NCI-H524 (cell line): ENCODE measurements at places on chromosomes 1 and 21.

- DNase-seq: no peak
These were observed 105.9 kb downstream of the KCNK1 start for GRCh38 chr1:233719655-233720341.

GRCh38 chr1:99704356-99704816 is 58.5 kb downstream of the PALMD start:
- DNase-seq: peak; percentile 82

DNA sequence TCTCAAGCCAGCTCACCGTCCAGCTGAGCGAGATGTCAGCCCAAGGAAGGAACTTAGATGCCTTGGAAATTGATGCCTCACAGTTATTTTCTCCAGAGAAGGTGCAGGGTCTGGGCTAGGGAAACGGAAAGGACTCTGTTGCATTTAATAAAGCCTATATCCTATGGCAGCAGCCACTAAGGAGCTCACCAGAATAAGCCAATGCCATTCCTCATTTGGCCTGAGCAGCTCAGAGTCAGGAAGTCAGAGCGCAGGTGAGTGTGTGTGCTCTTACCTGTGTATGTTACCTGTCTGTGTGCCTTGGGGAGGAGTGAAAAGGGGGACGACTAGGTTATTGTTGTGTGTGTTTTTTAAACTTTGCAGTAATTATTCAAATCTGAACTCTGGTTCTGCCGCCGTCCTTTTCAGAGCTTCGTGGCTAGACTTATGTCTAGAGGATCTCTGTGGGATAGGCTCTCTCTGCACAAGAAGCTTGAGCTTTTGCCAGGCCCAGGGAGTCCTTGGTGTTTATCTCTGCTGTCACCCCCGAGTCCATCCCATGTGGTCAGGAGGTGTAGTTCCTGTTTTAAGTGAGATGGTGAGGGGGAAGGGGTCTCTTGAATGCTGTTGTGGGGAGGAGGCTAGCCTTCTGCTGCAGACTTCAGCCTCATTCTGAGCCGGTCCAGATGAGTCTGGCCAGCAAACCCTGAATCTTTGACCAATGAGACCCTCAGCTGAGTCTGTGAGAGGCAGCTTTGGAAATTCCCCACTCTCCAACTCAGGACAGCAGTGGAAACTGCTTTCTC is 2.4 kb downstream of the TMCC2 start:
- no peak for DNase-seq

- no peak for DNase-seq
These were observed 220.6 kb upstream of the C8B start for GRCh38 chr1:57186455-57186854.

GRCh38 chr1:225607355-225607754 is 45.6 kb downstream of the ENAH start:
- no peak for DNase-seq

GRCh38 chr1:226403201-226404034 is 4.5 kb downstream of the PARP1 start:
- peak; percentile 5 for DNase-seq

- no peak for DNase-seq
These were observed 30.8 kb upstream of the CPLANE2 start for GRCh38 chr1:16267690-16268180.
